Naive thymus-derived CD4-positive, alpha-beta T cell (primary cell): ENCODE measurements at places on chromosomes 6 and 20. TPM values are rescaled to one million over a fixed set of nuclear protein-coding genes. Genes with fewer than 3 reads are reported as not detected.

The DEFB119 gene
- total RNA-seq, result not detected in 2 replicates

The ENPP5 gene
- total RNA-seq, result not detected in 2 replicates

The RIPOR2 gene
- 344 TPM for total RNA-seq

The MMUT gene
- total RNA-seq, result 9.2 TPM

The OSTM1 gene
- 25.0 TPM for total RNA-seq

The HLA-DRA gene
- total RNA-seq, result 35.4 TPM

The SAPCD1 gene
- 2.3 TPM for total RNA-seq

The KHDRBS2 gene
- 0.37 TPM for total RNA-seq

The LAMA2 gene
- total RNA-seq, result not detected

The METTL24 gene
- total RNA-seq, result not detected

The C20orf144 gene
- 0.13 and 0.36 TPM in 2 replicates for total RNA-seq

The ERVFRD-1 gene
- total RNA-seq, result not detected

The SCRT2 gene
- total RNA-seq, result not detected

The TRAPPC3L gene
- not detected for total RNA-seq

The OR2J3 gene
- total RNA-seq, result not detected in 2 replicates

The COL11A2 gene
- 3.4 TPM for total RNA-seq

The DEK gene
- 103 TPM for total RNA-seq

- no peak for DNase-seq
Measured at GRCh38 chr6:162459985-162460384, 267.6 kb downstream of the PRKN start.

DNA sequence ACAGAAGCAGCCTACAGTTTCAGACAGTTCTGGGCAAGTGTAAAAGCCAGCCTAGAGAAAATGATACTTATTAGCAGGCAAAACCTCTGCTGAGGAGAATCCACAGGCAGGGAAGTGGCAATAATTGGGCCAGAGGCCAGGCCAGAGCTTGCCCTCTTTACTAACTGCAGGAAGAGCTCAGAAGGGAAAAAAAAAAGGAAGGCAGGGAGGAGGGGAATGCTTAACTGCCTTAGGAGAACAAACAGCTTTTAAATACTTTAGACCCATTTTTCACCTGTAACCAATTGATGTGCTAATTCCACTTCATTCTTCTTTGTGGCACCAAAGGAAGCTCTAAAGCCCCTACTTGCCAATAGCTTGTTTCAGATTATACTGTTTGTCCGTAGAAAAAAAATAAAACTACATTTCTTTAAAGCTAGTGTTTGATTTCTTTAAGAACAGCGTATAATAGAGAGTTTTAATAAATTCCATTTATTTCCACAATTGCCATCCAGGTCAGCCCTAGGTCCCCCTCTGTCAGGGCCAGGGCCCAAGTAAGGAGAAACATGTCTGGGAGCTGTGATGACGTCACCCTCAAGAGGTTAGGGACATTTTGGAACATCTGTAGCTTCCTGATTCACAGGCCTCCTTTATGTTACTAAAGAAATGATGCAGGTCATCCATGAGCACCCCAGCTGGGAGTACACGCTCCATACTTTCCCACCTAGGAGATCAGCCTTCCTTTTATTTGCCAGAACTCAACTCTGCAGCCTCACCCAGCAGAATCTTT, 384.3 kb downstream of the CDC5L start:
- no peak for DNase-seq

- DNase-seq, result no peak
Measured at GRCh38 chr6:25927756-25928216, 2.7 kb downstream of the SLC17A2 start.

DNA sequence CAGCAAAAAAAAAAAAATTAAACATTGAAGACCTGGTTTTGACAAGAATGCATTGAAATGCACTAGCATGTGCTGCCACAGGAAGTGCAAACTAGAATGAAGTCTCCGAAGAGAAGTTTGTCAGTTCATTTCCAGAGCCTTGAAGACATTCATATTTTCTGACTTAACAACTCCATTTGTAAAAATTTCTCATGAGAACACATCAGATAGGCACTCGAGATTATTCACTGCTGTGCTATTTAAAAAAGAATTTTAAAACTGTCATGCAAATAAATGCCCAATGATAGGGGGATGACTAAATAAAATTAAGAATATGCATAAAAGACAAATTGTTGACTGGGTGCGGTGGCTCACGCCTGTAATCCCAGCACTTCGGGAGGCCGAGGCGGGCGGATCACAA, 394.6 kb upstream of the JARID2 start:
- DNase-seq, result no peak

GRCh38 chr20:50993876-50994275, 29.0 kb downstream of the KCNG1 start:
- DNase-seq, result no peak

DNA sequence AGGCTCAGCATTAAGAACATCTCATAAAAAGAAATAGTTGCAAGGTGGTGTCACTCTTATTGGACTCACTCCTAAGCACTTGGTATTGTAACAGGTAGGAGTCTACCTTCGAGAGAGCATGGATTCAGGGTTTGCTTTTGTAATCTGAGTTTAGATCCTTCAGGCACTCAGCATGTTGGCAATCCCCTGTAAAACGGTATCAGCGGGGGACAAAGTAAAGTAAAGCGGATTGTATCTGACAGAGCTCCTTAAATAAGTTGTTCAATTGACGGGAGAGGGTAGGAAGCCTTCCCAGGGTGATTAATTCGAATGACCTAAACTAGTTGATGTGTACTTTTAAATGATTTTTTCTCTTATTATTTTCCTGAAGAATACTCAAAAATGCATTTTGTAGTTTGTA, 869.8 kb upstream of the EPHA7 start:
- no peak for DNase-seq

DNA sequence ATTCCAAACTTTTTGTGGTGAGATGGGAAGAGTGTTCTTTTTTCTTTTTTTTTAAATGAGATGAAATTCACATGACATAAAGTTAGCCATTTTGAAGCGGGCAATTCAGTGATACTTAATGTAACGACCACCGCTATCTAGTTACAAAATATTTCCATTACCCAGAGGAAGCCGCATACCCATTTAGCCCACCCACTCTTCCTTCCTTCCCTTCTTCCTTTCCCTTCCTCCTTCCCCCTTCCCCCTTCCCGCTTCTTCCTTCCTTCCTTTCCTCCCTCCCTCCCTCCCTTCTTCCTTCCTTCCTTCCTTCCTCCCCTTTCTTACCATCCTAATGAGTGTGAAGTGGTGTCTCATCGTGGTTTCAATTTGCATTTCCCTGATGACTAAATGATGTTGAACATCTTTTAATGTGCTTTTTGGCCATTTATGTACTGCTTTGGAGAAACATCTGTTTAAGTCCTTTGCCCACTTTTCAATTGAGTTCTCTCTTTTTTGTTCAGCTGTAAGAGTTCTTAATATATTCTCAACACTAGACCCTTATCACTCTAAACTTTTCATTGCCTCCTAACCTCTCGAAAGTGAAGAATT, 371.1 kb downstream of the FARS2 start:
- DNase-seq, result no peak

- DNase-seq, result no peak
Measured at GRCh38 chr20:36770680-36771079, 2.9 kb downstream of the DSN1 start.

GRCh38 chr20:43318755-43319297, 129.1 kb upstream of the PTPRT start:
- DNase-seq, result no peak

DNA sequence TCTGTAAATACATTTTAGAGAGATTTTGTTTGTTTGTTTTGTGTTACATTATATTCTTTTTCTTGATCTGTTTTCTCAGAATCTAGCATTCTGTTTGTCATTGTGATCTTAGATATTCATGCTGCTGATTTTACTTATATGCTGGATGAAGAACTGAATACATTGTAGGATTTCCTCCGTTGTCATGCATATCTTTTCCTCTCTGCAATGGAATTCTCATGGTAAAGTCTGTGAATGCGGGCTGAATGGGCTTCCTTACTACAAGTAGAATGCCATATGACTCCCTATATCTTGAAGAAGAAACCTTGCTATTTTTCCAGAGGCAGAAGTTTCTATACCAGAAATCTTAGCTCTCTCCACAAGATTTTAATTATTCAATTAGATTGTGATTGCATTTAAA, 2.4 kb upstream of the DEFB114 start:
- no peak for DNase-seq

DNA sequence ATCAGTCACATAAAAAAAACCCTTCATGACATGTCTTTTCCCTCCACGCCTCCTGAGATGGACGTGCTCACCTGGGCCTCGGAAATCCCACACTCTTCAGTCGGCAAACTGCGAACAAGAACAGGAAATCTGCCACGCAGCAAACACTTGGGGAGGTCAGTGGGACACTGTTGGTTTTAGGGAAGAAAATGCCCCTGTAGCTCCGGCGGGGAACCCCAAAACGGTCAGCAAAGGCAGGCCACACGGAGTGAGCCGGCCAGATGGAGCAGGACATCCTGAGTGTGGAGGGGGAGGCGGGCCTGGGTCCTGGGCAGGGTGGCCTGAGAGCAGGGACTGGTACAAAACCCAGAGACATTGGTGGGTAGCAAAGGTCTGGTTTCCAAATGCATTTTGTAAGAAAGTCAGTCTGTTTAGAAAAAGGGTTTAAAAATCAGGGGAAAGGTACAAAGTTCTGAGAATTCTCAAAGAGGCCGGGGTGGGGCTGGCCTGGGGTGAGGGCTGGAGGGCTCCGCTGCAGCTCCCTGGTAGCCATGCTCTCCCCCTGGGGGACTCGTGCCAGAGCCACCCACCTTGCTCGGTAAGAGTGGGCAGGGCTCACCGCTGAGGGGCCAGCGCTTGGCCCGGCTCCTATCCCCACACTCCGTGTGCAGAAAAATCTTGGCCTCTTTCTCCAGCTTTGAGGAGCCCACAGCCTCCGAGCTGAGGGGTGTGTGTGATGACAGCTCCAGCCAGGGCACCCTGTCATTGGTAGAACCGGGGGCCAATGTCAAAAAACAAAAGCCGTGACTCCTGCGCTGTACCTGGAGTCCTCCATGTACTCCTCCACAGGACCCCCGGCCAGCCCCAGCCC, 5.2 kb downstream of the SLC2A4RG start:
- DNase-seq, result no peak

- DNase-seq, result no peak
Measured at GRCh38 chr6:129140526-129140925, 257.6 kb downstream of the LAMA2 start.

DNA sequence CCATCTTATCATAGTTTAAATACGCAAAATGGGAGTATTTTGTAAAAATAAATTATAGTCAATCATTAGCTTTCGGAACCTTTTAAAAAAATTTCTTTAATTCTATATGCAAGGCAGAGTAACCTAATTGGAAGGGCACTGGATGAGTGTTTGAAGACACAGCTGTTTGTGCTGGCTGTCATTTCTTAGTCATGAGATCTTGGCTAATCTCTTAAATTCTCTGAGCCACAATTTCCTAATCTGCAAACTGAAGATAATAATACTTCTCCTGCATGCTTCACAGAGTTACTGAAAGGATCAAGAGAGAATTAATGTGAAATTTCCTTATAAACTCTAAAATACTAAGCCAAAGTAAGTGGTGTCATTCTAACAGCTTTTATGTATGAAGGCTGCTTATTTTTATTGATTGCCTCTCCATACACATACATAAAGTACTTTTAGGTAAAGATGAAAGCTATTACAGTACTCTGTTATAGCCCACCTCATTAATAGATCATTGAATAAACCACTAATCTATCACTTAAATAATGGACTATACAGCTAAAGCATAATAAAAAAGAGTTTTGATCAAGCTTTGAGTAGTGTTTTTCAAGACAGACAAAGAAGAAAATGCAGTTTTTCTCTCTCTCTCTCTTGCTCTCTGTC, 383.7 kb upstream of the IRAK1BP1 start:
- no peak for DNase-seq

GRCh38 chr6:124028117-124028516, 224.5 kb downstream of the NKAIN2 start:
- DNase-seq, result no peak

GRCh38 chr20:62088258-62089127, 22.8 kb upstream of the TAF4 start:
- DNase-seq, result no peak

GRCh38 chr20:11301699-11302098, 616.0 kb upstream of the BTBD3 start:
- no peak for DNase-seq

- no peak for DNase-seq
Measured at GRCh38 chr6:17042422-17043147, 59.3 kb upstream of the STMND1 start.

- no peak for DNase-seq
Measured at GRCh38 chr20:49283176-49283702, 5.4 kb upstream of the ZNFX1 start.

GRCh38 chr6:164533045-164533362, 776.4 kb downstream of the C6orf118 start:
- DNase-seq, result no peak

DNA sequence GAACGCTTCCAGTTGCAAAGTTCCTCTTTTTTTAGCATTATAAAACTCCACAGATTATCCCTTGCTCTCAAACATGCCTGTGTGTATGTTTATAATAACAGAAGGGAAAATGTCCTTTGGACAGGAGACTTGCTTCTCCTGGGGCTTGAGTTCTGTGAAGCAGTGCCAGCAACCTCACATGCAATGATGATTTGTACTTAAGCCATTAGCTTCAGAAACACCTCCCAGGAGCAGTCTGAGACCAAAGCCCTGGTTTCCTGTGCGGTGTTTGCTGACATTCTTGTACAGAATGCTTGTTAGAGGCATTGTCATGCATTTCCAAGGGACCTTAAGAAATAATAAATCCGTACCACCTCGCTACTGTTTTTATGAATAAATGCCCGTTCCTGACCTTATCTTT, 752.8 kb downstream of the CBLN4 start:
- no peak for DNase-seq

DNA sequence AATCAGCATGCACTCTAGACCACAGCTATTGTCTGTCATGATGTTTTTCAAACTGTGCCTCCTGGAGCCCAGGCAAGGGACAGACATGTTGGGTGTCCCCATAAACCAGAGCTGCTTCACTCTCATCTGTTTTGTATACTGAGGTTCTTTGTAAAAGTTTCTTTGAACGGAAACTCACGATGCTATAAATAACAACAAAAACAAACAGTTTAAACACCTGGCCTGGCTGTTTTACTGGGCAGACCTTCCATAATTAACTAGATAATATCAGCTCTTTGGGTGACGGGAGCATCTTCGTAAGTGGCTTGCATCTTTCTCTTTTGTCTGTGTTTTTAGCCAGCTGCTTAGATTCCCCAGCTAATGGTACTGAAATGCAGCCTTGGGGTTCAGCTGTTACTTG, 190.3 kb downstream of the ZDHHC14 start:
- no peak for DNase-seq

GRCh38 chr6:130259557-130259956, 36.8 kb upstream of the SAMD3 start:
- DNase-seq, result no peak

- peak; percentile 35 for DNase-seq
Measured at GRCh38 chr6:3623451-3624249, 127.9 kb downstream of the PXDC1 start.

GRCh38 chr6:96925290-96925687, 761 bp downstream of the KLHL32 start:
- no peak for DNase-seq
